Mesenteric fat pad (tissue), 1 donor: ENCODE measurements at places on chromosomes 2 and 18. TPM values are rescaled to one million over a fixed set of nuclear protein-coding genes. Genes with fewer than 3 reads are reported as not detected.

Gene STPG4
- not detected for total RNA-seq

Gene DSG3
- not detected for total RNA-seq

Gene CCDC138
- total RNA-seq: 3.8 TPM

GRCh38 chr18:67600181-67601180 lies 84.0 kb upstream of the DSEL start:
- DNase-seq: no peak

- no peak for DNase-seq
Measured at GRCh38 chr2:159185401-159186130, 100.9 kb downstream of the WDSUB1 start.

DNA sequence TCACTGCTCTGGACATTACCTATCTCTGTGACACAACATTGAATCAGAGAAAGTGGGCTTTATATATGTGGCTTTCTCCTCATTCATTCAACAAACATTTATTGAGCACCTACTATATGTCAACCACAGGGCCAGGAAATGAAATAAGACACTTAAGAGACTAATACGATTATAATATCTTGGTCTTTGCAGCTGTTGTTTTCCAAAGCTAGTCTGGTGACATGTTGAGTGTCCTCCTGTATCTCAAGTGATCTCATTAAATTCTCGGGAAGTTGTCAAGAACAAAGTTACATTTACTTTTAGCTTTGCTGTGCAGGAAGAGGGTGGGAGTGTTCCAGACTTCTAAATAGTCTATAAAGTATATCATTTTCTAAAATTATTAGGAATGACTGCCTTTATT lies 164.6 kb upstream of the SP5 start:
- no peak for DNase-seq

- DNase-seq: no peak
Measured at GRCh38 chr2:145961846-145962245, 1441.9 kb upstream of the ZEB2 start.

DNA sequence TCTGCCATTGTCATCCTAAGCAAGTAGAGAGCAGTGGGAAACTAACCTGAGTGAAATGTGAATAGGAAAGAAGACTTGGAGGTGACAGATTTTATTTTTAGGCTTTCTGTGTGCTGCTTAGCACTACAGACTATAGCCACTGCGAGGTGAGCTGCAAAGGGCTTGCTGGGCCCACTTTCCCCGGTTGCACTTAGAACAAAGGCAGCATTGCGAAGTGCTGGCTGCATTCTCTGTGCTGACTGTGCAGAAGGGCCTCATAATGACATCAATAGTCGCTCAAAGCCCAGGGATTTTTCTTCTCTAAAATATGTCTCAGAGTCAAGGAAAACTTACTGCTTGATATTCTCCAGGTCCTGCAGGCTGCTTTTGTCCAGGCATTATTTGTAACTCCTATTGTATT lies 592.1 kb downstream of the TDRD15 start:
- no peak for DNase-seq

DNA sequence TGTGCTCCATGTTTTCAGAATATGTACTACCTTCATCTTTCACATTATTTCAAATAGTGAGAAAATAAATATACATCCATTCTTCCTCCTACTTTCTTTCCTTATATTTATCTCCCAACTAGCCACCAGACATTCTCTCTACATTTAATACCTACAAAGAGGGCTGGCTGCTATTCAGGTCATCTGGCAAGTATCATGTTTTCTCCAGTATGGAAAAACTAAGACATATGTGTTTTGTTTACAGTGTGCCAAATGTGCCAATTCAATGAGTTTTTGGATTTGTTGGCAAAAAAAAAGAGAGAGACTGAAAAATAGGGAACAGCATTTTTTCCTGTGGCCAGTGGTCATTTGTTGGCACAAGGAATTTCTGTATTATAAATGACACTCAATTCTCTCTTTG lies 1207.3 kb downstream of the DPP10 start:
- no peak for DNase-seq
